ENCODE measurements at places on chromosomes 2 and 18.

DNA sequence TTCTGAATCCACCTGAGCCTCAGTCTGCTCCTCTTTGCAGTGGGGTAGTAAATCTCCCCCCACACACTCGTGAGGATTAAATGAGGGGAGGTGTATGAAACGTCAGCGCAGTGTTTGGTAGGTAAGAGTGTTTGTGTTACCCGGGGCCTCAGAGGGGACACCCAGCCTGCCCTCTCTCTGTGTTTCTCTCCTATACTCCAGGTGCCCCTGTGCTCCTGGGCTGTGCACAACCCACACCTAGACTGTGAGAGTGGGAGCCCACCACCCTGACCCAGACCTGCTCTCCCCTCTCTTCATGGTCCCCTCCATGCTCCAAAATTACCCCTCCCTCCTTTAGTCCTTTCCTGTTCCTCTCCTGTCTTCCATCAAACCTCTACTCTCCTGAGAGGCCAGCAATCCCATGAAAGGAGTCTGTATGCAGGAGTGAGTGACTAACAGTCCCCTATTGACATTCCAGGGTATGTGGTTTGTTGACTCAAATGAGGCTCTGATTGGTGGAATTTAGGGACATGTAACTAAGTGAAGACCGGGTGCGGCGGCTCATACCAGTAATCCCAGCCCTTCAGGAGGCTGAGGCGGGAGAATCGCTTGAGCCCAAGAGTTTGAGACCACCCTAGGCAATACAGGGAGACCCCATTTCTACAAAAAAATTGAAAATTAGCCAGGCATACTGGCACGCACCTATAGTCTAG, 10.4 kb downstream of the CIB4 start:
- DNase-seq = no peak

- no peak for DNase-seq
Observed at GRCh38 chr18:2049986-2050385, 521.3 kb downstream of the METTL4 start.

GRCh38 chr2:149767516-149767974, 180.0 kb upstream of the MMADHC start:
- no peak for DNase-seq

DNA sequence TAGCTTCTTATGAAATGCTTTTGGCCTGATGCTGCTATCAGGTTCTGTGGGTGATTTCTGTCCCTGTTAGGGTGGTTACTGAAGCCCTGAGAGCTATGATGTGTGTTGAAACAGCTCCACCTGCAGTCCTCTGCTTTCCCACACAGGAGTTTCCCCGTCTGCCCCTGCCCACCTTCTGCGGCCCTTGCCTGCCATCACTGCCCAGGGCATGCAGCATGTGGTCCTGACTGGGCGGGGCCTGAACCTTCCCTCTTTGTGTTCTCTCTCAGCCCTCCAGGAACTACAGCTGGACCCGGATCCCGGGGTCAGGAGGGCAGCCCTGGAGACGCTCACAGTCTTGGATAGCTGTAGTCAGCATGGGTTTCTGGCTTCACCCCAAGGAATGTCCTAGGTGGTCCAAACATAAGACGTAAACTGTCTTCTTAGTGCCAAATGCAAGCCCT, 21.4 kb downstream of the HJURP start:
- DNase-seq = no peak

GRCh38 chr18:31581498-31582197, 10.0 kb upstream of the TTR start:
- DNase-seq = no peak

DNA sequence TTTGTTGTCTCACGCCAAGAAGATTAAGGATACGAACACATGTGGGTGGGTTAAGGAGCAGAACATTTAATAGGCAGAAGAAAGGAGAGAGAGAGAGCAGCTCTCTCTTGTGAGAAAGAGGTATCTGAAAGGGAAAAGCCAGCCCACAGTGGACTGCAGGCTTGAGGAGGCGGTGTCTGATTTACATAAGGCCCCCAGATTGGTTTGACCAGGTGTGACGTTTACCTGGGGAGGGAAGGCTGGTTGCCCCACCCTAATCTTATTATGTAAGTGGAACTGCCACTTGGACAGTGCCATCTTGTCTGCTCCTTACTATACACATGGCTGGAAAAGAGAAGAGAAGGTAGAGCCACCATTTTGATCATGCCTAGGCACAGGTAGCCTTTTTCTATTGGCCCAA, 189.2 kb downstream of the NCK2 start:
- DNase-seq = no peak

GRCh38 chr2:88613921-88614320, 13.3 kb downstream of the EIF2AK3 start:
- no peak for DNase-seq

- no peak for DNase-seq
Observed at GRCh38 chr2:34242763-34243123, 643.6 kb upstream of the FAM98A start.

- DNase-seq = no peak
Observed at GRCh38 chr2:120546048-120546864, 189.4 kb upstream of the GLI2 start.

DNA sequence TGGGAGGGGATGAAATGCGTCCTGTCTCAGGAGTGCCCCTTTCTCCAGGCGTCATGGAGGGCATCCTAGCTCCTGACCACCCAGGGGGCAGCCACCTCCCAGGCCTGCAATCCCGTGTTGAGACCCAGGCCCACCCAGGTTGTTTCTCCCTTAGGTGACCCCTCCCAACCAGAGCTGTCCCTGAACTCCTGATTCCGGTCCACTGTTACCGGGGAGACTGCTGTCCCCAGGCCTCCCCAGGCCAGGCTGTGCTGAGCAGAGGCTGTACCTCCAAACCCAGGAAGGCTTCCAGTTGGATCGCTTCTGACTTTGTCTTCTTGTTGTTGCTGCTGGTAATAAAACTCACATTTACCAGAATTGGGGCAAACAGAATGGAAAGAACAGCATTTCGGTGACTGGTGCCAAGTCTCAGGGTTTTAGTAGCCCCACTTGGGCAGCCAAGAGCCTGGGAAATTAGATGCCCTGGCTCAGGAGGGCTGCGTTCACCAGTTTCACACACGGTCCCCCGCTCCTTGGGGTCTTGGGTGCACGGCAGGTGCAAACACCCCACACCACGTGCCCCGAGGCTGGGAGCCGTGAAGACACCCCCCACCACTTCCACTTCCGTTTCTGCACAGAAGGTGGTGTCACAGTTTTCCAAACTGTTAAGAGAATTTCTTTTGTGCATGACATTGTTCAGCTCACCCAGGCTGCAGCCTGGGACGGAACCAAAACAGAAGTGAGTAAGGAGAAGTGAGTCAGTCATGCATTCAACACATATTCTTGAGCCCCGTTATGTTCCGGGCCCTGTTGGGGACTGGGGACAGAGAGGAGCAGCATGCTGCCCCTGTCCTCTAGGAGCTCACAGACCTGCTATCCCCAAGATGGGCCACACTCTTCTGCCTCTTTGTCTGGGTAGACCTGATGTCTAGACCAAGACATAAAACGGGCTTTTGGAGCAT, 29.4 kb downstream of the ITM2C start:
- no peak for DNase-seq

DNA sequence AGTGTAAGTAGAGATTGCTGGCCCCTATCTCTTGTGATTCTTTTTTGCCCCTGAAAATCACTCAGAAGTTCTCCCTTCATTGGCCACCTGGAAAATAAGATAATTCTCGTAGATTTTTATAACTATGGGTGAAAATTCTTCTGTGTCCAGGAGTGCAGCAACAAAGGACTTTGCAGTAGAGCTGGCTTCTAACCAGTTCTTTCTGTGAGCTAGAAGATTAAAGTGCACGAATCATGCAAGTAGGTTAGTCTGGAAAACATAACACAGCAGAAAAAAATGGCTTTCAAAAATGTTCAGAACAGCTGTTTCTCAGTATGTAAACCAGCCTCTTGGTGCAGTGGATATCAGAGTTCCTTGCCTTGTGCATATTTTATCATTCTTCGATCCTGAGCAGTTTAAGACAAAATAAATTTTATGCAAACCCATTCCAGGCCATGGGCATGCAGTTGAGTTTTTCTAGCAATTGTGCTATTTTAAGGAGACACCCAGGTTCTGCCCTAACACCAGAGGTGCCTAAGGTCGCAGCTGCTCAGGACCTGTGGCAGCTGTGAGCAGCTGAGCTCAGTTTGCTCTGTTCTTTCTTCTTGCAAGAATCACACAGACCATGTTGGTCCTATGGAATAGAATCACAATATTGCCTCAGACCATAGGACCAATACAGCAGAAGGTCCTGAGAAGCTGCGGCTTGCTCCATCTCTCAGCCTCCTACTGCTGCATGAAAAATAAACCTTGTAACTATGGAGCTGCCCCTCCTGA, 80.9 kb upstream of the BCL2L11 start:
- no peak for DNase-seq

GRCh38 chr18:32777049-32777448, 4.2 kb upstream of the KLHL14 start:
- DNase-seq = no peak

DNA sequence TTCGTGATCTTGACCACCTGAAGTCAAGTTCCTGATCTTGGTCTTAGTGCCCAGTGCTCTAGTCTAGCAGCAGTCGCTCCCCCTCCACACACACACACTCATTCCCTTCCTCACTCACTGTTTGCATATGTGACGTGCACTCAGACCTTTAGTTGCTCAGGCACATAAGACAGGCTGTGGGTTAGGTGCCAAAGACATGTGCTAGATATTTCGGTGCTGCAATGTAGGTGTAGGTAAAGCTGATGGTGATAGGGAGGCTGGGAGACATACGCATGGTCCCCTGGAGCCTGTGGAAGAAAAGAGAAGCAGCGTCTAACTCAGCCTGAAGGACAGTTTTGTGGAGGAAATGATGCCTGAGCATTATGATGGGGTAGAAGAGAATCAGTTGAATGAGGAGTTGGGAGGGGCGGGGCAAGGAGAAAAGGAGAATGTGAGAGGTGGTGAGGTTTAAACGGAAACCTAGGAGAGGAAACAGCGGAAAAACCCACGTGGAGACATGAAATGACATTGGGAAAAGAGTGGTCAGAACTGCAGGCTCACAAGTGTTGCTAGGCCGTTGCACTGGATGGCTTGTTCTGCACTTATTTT, 3.8 kb downstream of the TTC39C start:
- no peak for DNase-seq

GRCh38 chr2:137168552-137168951, 403.2 kb downstream of the THSD7B start:
- DNase-seq = no peak

DNA sequence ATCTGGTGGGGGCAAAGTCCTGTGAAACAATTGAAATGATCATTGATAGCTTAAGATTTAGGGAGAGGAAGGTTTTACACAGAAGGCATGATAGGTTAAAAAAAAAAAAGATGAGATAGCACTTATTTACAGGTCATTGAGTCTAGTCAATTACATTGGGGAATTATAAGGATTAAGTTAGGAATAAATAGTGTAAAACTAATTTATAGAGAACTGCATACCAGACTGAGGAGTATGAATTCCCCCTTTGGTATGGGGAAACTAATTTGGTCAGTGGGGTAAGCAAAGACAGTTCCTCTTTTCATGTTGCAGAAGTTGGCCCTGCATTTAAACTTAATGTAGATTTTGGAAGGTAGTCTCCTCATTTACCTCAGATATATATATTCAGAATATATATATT, 10.8 kb downstream of the GLS start:
- no peak for DNase-seq
